ENCODE measurements at places on chromosomes 12 and 14.

DNA sequence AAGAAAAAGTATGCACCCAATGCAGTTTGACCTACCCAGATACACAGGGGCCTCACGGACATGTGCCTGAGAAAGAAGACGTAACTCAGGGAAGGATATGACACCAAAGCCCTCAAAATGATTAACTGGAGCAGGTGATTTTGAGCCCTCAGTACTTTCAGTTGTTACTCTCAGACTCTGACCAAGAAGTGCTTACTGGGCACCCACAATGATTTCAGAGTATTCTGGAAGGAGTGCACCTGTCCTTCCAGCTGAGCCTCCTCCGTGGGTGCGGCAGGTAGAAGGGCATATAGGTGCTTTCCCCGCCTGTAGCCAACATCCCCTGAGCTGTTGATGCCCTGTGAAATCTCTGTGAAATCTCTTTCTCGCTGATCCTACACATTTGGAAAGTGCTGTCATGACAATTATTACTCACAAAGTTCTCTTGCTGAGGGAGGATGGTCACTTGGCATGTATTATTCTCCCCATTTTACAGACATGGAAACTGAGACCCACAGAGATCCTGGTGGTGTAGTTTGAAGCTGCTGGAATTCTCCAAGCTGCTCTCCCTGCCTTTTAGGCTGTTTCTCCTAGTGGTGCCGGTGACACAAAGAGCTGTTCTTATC, 154.3 kb upstream of the CCND2 start:
- DNase-seq, result peak; percentile 84

DNA sequence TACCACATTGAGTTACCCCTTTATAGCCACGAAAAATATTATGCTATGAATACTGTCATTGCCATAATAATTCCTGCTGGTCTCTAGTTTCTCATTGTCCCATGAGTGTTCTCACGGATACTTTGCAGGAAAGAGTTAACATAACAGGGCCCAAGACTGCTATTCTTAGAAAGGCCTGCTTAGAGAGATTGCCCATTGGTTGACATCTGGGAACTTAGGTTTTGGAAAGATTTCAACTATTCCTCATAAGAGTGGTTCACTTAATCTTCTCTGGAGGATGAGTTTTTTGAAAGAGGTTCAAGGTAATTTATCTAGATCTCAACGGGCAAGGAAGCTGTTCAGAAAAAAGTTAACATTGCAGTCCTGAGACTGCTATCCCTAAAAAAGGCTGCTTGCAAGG, 18.4 kb upstream of the PRPF39 start:
- no peak for DNase-seq

- DNase-seq, result no peak
These were observed 73.0 kb downstream of the KITLG start for GRCh38 chr12:88507270-88507669.

DNA sequence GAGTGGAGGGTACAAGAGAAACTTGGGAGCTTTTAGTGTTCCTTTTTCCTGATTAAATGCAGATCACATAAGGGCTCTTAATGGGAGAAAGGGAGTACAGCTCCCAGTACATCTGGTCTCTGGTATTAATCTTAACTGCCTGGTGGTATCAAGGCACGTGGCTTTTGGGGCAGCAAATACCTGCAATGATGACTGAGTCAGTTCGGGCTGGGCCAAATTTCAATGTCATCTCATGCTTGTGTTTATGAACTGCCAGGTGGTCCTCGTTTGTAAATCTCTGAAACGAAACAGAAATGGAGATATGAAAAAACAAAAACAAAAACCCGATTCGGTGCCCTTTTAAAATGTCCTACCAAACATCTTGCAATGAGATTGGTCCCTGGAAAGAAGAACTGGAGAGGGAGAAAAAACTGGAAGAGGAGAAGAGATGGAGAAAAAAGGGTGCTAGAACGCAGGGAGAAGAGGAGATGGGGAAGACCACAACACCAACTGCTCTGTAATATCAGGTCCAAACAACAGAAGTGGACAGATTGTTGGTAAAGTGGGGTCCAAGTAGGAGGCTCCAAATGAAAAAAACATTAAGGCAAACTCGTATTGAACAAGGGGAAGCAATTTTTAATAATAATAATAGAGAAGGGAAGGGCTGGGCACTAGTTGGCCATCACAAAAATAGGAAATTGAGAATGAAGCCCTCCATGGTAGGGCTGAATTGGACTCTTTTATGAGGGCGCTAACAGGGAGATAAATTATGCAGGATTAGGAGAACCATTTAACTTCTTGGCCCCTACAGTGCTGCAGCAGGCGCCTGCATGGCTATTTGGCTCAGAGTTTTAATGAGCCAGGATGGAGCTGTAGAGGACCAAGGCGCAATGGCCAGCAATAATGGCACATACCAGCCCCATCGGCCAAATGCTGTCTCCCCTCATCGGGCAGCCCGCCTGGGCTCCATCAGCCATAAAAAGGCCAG, 45.4 kb upstream of the NPFF start:
- no peak for DNase-seq

DNA sequence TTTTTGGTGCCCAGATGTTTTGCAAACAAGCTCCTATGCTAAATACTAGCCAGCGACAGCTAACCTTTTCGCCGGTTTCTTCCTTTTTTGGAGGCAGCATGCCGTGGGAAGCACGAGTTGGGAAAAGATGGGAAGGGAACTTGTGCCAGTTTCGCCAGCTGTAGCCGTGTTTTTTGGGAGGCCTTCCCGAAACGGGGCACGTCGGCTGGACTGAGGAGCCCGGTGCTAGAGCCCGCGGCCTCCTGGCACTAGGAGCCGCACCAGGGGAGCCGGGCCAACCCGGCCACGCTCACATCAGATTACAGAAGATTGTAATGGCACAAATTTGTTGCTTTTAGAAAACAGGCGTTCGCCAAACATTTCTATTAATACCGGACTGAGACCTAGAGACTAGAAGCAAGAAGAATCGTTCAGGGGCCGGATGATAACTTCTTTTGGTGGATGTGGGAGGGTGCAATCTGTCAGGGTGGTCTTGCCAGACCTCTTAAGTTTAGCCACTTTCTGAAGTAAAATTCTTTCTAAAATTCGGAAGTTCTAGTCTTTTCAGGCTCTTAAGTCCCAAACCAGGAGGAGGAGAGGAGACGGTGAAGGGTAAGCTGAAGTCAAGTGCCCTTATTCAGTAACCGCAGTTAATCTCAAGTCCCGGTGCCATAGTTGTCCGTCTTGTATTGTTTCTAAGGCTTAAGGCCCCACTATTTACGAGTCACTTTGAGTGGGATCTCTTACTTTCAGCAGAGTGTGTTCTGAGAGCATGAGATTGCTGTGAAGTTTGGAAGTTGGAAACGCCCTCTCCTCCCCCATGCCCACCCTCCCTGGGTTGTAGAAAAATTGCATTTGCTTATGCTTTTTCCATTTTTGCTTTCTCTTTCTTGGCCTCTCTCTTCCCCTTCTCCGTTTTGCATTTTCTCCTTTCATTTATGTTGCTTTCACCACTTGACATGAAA, 1.3 kb downstream of the RASSF3 start:
- peak; percentile 39 for DNase-seq

DNA sequence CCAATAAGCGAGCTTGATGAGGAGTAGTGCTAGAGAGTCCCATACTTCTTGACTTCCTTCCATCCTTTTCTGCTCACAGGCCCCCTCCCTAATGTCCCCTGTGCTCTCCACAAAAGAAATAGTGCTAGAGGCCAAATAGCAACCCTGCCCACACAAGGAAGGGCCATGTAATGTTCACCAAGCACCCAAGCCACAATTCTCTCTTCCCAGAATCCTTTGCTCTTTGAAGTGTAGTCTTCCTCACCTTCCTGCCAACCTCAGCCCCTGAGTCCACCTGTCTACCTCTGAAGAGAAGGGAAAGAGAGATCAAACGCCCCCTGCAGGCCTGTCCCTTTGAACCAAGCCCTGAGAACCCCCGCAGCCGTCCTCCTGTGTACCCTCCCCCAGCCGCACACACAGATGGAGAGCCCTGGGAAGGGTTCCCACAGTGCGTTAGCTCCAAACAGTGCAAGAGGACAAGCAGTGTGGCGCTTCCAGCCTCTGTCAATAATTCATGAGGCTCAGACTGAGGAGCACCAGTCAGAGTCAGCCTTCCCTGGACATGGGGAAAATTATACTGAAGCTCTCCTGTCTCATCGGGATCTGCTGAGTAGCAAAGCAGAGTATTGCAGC, 1.9 kb upstream of the DHRS4 start:
- DNase-seq, result peak; percentile 18
